ENCODE measurements at places on chromosomes 16 and 17.
A peak's percentile ranks its signal among the peaks of the same experiment; 100 is the strongest.

DNA sequence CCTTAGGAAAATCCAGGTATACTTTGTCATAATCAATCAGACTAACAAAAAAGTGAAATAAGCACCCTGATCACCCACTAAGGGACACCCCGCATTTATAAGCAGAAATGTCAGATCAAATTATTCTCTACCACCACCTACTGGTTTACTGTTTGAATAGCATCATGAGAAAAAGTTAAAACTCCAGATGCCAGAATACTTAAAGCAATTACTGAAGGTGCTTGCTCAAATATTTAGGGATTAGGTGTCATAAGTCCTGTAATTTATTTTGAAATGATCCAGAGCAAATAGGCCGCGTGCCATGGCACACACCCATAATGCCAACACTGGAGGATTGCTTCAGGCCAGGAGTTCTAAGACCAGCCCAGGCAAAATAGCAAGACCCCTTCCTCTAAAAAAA, 2.3 kb downstream of the TOP2A start:
- no peak for DNase-seq

- no peak for DNase-seq
These were observed 21.7 kb downstream of the PPL start for GRCh38 chr16:4915226-4915761.

- no peak for DNase-seq
These were observed 61.3 kb upstream of the KIFC3 start for GRCh38 chr16:57863434-57864160.

GRCh38 chr17:57448759-57449283, 192.5 kb downstream of the MSI2 start:
- no peak for DNase-seq

DNA sequence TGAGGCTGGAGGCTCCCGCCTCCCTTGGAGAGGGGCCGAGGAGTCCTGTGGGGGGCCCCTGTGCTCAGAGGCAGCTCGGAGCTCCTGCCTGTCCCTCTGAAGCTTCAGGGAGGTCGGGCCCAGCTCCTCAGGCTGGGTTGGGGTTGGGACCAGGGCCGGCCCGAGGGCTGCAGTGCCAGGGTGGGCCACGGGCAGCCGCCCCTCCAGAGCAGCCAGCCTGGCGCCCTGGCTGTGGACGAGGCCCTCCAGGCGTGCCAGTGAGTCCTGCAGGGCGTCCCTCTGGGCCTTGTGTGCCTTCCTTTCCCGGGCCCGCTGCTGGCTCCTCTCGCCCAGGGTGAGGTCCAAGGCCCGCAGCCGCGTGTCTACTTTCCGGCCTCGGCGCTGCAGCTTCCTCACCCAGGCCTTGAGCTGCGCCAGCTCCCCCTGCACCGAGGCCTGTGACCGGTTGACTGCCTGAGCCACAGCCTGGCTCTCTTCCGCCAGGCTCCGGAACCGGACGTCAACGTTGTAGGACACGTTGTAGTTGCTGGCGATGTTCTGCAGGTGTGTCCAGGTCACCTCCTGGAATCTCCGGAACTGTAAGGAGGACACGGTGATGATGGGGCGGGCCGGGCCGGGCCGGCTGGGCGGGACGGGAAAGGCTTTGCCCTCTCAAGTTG, 1.2 kb downstream of the PTX4 start:
- no peak for DNase-seq

GRCh38 chr17:17472333-17472920, 4.4 kb upstream of the MED9 start:
- DNase-seq = no peak

GRCh38 chr17:48505788-48506187, 25.0 kb downstream of the HOXB1 start:
- no peak for DNase-seq

GRCh38 chr17:18323507-18324139, 8.5 kb downstream of the SMCR8 start:
- no peak for DNase-seq

GRCh38 chr17:48451489-48451888, 21.5 kb upstream of the SKAP1 start:
- no peak for DNase-seq

DNA sequence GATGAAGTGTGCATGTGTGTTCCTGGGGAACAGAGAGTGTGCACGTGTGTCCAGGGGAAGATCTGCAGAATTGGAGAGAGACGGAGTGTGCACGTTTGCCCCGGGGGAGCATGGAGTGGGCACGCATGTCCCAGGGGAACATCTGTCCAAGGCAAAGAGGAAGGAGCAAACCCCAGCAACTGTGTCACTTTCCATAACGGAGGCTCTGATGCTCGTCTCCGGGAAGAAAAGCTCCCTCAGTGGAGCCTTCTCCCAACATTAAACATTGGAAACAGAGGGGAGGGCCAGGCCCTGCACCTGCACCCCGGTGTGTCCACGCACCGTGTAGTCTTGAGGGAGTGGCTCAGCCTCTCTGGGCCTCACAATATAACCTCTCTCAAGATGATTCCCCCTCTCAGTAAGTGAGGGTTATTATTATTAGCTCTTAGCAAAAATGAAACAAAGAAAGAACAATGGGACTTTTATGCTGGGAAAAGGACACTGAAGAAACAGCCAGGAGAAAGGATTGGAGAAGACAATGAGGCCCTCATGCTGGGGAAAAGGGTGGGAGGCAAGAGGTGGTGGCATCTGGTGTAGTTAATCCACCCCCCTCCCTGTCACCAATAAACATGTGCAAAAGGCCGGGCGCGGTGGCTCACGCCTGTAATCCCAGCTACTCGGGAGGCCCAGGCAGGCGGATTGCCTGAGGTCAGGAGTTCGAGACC, 7.6 kb downstream of the RAB40B start:
- DNase-seq = no peak

DNA sequence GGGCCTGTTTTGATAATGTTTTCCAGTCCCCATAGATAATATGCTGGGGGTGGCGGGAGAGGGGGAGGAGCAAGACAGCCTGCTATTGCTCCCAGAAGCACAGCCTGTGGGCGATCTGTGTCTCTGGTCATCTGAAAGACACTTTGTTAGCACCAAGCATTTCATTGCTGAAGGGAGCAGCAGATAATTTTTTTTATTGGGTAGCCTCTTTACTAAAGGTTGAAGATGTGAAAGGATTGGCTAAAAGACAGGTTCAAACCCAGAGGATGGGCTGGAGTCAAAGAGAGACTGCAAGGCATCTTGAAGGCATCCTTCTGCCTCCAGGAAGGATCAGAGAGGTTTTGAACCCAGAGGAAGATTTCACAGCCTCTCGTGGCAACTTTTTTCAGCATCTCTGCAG, 60.6 kb downstream of the C17orf67 start:
- DNase-seq = no peak

GRCh38 chr17:8572764-8573163, 57.8 kb downstream of the MYH10 start:
- DNase-seq = no peak

- DNase-seq = peak; percentile 70
These were observed 405 bp upstream of the ACE start for GRCh38 chr17:63476459-63476853.

GRCh38 chr16:6266703-6267102, 1065.9 kb upstream of the RBFOX1 start:
- DNase-seq = no peak

All from D721Med (cell line).